Fibroblast of gingiva (primary cell): ENCODE measurements at places on chromosomes 16 and 17.

- no peak for DNase-seq
Observed at GRCh38 chr16:87461466-87461991, 31.3 kb downstream of the ZCCHC14 start.

DNA sequence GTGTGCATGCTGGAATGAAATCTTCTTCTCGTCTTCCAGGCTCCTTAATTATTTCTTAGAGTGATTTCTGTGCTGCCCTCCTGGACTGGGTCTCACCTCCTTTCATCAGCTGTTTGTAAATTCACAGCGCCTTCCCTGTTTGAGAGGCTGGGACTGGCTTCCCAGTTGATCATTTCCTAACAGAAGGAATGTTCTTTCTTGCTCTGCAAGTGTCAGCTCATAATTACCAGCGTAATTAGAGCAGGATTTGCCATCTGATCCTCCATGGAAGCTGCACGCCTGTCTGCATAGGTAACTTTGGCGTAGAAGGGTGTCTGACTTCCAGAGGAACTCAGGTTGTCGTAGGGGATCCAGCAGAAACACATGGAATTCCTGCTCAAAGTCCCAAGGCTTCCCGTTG lies 375.0 kb upstream of the EEF2KMT start:
- DNase-seq: no peak

DNA sequence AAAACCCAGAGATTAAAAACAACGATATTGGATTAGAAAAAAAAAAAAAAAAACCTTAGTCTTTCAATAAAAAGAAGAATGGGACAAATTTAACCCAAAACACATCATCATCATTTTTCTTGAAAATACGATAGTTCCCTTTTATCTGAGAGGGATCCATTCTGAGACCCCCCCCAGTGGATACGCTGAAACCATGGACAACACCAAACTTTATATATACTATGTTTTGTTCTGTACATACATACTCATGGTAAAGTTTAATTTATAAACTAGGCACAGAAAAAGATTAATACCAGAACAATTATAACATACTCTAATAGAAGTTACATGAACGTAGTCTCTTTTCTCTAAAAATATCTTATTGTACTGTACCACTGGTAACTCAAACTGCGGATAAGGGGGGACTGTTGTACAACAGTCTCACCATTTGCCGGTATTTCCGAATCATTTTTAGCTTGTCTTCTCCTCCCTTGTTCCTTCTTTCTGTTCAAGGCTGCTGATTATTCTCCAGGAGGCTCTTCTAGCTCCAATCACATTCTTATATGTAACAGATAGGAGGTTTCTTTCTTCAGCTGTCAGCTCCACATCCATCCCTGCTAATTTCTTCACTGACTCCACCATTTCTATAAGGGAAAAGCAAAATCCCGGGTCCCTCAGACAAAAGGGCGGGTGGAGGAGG lies 37.0 kb downstream of the RNF135 start:
- DNase-seq: no peak

DNA sequence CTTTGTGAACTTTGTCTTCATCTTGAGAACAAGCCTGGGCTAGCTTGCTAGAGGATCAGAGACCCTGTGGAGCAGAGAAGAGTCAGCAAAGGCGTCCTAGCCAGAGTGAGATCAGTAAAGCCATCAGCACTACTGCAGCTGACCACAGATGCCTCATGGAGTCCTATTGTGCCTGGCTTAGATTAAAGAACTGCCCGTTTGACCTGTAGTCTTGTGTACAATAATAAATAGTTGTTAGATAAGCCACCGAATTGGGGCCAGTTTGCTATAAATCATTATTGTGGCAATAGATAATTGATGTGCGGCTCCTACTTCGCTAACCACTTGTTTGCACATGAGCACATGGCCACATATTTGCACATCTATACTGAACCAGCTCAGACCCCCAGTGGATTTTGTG lies 103.0 kb downstream of the CYLD start:
- DNase-seq: no peak

DNA sequence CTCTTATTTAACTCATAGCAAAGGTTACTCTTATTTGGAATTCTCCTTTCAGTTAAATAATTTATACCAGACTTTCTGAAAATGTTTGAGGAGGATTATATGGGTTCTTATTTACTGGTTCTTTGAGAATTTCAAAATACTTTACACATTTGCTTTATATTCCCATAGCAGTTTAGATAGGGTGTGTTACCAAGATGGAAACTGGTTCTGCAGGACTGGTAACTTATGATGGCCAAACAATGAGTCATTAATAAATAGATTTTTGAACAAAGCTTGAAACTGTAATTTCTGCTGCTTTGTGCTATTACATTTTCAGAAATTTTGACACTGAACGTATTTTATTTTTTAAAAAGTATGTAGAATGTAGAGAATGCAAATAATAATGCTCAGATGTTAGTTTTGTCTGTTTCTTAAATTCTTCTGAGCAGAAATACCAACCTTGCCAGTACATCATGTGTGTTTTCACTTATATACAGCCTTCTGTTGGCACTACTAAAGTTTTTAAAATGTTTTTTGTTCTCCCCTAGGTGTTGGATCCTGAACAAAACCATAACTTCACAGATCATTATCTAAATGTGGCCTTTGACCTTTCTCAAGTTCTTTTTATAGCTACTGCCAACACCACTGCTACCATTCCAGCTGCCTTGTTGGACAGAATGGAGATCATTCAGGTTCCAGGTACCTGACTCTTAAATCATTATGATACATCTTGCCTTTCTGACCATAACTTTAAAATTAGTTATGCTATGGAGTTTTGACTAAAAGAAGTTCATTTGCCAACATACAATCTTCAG lies 48.3 kb upstream of the ABCC11 start:
- no peak for DNase-seq

DNA sequence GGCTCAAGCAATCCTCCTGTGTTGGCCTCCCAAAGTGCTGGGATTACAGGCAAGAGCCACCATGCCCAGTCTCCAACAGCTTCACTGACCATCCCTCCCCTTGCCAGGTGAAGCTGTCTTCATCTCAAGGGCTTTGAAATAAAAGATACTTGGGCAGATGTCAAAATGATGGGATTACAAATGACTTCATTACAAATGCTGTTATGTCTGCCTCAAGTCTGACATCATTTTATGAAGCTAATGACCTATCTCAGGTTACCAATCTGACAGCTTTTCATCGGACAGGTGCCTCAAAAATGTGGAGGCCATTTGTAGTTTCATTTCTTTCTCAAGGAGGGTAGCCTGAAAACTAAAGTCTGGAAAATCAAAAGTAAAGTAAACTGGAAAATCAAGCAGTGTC lies 323.7 kb upstream of the TBX2 start:
- no peak for DNase-seq

- no peak for DNase-seq
Observed at GRCh38 chr16:69315486-69316311, 4.5 kb downstream of the VPS4A start.

DNA sequence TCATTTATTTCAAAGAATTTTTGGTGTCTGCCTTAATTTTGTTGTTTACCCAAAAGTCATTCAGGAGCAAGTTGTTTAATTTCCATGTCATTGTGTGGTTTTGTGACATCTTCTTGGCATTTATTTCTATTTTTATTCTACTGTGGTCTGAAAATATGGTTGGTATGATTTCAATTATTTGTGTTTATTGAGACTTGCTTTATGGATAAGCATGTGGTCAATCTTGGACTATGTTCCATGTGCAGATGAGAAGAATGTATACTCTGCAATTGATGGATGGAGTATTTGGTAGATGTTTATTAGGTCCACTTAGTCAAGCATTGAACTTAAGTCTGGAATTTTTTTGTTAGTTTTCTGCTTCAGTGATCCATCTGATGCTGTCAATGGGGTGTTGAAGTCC lies 383.0 kb downstream of the PMP22 start:
- peak; percentile 78 for DNase-seq

DNA sequence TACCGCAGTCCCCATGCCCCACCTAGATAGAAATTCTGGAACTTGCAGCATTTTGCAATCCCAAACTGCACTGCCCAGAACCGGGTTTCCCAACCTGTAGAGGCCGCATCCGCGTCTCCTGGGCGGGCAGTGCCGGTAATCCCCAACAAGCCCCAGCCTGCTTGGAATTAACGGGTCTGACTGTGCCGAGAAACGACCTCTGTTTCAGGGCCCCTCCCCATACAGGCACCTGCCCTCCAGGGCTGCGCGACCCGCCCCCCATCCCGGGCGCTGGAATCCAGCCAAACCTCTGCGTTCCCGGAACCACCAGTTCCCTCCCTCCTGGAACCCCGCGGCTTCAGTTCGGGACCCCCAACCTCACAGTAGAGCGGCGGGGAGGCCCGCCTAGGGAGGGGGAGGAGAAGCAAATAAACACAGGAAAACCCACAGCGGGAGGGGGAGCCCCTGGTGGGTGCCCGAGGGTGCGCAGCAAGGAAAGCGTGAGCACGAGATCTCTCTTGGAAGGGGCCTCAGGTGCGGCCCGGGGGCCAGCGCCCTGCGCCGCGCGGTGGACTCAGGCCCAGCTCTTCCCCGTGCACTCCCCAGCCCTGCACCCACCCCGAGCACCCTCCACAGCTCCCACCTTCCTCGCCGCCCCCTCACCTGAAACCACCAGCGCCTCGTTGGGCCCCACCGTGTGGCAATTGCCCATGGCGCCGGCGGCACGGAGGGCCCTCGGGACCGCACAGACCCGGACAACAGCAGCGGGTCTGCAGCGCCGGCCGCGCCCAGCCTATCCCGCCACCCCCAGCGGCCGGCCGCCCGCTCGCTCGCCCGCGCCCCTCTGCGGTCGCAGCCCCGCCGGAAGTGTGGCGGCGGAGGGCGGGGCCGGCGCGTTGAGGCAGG lies at the start of gene FLOT2:
Gene FLOT2 (minus strand): TSS at position 850 of the 885 bp plus-strand sequence. CDS start 159 bp downstream, at position 691.
- DNase-seq: peak; percentile 63

GRCh38 chr16:89924297-89924924 lies 1.3 kb downstream of the TUBB3 start:
- peak; percentile 52 for DNase-seq

GRCh38 chr16:28505489-28506137 lies 1.0 kb downstream of the IL27 start:
- DNase-seq: no peak

DNA sequence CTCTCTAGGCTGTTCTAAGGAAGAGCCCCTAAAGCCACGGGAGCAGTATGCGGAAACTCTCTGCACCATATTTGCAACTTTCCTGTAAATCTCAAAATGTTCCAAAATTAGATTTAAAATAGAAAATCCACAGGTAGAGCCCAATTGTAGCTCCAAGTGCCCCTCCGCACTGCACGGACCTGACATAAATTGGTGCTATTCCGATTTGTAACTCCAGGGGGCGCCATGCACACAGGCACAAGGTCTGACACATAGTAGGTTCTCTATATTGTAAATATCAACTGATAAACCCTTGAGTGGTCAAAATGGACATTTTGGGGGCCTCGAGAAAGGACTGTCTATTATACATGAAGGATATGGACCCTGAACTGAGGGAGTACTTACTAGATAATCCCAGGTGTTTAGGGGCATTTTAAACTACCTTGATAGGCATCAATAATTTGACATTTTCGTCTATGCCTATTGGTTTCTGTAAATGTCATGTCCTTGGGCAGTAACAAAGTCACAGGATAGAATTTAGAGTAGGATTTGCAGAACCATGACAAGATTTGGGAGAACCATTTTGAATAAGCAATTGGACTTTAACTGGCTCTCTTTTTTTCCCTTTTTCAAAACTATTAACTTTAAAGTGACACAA lies 36.6 kb upstream of the TMEM132E start:
- DNase-seq: no peak

GRCh38 chr16:68936736-68937631 lies 93.7 kb downstream of the TANGO6 start:
- DNase-seq: no peak

DNA sequence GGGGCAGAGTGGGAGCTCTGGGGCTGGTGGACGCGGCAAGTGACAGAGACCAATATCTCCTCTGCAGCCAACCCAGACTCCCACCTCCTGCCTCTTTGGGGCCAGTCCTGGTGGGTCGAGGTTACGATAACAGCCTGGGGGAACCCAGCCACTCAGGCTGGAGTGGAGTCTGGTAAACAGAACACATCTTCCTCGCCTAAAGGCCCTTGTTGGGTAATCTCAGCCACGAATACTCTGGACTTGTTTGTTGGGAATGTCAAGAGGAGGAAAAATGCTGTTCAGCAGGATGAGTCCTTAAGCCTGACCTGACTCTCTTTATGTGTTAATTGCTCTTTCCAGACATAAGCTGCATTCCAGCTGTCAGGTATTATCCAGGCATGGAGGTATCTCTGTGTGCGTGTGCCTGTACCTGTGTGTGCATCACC lies 8.0 kb upstream of the SPNS2 start:
- DNase-seq: no peak

- no peak for DNase-seq
Observed at GRCh38 chr17:19510903-19511302, 22.8 kb upstream of the SLC47A1 start.

DNA sequence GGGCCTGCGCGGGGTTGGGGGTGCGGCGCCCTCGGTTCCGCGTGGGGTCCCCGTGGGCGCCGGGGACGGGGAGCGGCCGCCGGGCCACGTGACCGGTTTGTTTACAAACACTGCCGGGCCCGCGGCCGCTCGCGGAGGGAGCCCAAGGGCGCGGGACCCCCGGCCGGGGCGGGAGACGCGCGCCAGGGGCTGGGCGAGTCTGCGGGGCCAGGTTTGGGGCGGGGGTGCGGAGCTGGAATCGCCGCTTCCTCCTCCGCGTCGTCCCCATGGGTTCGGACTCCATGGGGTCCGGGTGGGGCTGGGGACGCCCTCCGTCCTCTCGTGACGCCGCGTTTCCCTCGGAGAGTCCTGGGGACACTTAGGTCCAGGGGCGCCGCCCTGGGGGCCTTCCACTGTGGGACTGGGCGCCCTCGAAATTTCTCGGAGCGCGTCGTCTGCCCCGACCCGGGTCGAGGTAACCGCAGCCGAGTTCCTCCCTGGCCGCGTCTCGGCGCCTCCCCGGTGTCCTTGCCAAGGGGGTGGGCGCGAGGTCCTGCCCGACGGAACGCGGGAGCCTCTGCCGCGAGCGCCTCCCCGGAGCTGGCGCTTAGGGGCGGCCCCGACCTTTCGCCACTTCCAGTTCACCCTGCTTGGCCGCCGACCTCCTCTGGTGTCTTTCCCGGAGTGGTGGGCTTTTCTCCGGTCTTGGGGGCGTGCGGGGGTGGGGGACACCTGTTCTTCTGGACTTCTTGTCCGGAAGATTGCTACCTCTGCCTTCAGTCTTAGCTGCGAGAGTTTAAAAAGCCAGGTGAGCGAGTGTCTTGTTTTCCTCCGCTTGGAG lies 684 bp downstream of the YPEL2 start:
- DNase-seq: peak; percentile 23

- DNase-seq: no peak
Observed at GRCh38 chr17:58488428-58488890, 251 bp upstream of the HSF5 start.

DNA sequence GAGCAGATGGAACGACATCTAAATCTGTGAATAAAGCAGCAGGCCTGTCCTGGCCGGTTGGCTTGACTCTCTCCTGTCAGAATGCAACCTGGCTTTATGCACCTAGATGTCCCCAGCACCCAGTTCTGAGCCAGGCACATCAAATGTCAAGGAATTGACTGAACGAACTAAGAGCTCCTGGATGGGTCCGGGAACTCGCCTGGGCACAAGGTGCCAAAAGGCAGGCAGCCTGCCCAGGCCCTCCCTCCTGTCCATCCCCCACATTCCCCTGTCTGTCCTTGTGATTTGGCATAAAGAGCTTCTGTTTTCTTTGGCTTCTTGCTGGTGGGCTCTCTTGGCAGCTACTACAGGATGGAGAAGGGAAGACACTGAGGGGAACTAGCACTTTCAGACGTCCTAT lies 4.1 kb upstream of the RSAD1 start:
- no peak for DNase-seq
